ENCODE measurements at places on chromosomes 1 and 21.

- DNase-seq = no peak
Observed at GRCh38 chr1:244164511-244164890, 113.4 kb downstream of the ZBTB18 start.

GRCh38 chr1:209101106-209101505 lies 482.4 kb upstream of the CAMK1G start:
- no peak for DNase-seq

- DNase-seq = no peak
Observed at GRCh38 chr1:186905561-186905960, 76.8 kb downstream of the PLA2G4A start.

DNA sequence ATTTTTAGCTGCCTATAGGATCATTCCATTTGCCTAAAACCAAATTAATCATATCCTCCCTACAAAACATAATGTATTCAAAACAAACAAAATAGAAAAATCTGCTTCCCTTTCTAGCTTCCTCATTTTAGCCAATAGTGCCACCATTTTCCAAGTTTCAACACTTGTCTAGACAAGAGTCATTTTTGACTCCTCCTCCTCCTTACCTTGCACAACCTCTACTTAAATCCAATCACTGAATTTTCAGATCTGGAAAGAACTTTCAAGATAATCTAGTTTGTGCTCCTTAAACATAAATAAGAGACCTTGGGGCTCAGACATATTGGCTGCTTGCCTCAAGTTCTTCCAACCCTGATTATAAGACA lies 7.4 kb downstream of the STX6 start:
- DNase-seq = peak; percentile 29

DNA sequence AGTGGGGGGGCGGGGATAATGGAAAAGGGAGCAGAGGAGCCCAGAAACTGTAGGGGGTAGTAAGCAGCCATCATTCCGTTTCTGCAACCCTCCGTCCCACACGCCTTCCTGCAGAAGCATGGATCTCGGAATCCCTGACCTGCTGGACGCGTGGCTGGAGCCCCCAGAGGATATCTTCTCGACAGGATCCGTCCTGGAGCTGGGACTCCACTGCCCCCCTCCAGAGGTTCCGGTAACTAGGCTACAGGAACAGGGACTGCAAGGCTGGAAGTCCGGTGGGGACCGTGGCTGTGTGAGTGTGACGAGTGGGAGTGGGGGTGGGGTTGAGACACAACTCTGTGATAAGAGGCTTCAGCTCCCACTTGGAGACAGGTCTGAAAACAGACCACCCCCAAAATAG lies 706 bp downstream of the CREB3L4 start:
- DNase-seq = no peak

GRCh38 chr1:212671342-212672031 lies 28.2 kb downstream of the BATF3 start:
- peak; percentile 49 for DNase-seq
